Left colon (tissue), 2 donors: ENCODE measurements at places on chromosomes 1 and 21. TPM values are rescaled to one million over a fixed set of nuclear protein-coding genes. Genes with fewer than 3 reads are reported as not detected.

The ZMYND12 gene
- 1.2 TPM for total RNA-seq

DNA sequence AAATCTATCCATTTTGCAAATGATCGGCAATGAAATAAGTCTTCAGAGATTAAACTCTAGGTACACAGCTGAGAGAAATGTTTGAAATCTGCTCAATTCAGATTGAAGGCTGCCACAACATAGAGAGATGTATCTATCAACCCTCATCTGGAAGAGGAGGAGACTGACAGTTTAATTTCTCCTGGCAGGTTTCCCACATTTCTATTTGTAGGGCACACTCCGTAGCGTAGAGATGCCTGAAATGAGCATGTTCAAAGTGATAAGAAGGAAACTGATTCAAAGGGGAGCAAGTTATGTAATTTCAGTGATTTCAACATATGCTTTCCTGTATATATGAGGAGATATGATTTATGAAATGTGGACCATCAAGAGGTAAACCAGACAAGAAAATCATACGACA lies 44.1 kb downstream of the NIBAN1 start:
- no peak for DNase-seq

- no peak for DNase-seq
Measured at GRCh38 chr1:78570539-78570938, 49.7 kb upstream of the IFI44L start.

GRCh38 chr1:110207831-110208230 lies 2.3 kb upstream of the KCNC4 start:
- peak; percentile 51 for DNase-seq

The TTC4 gene
- total RNA-seq: 12.2 TPM

DNA sequence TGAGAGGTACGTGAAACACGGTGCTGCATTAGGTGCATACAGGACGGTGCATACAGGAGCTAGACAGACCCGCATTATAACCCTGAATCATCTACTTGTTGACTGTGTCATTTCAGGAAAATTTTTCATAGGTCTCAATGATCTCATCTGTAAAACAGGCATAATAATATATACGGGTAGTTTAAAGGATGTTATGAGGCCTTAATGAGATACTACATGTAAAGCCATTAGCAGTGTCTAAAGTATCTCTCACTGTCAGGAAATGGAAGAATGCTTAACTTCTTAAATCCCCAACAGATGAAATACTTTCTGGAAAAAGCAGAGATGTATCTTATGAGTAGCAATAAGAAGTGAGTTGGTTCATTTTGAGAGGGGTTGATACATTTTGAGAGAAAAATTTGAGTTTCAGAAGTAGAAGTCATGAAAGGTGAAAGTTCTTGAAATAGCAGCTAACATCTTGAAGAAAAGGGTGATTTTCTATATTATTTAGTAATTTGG lies 669.6 kb downstream of the PTPRC start:
- DNase-seq: no peak

DNA sequence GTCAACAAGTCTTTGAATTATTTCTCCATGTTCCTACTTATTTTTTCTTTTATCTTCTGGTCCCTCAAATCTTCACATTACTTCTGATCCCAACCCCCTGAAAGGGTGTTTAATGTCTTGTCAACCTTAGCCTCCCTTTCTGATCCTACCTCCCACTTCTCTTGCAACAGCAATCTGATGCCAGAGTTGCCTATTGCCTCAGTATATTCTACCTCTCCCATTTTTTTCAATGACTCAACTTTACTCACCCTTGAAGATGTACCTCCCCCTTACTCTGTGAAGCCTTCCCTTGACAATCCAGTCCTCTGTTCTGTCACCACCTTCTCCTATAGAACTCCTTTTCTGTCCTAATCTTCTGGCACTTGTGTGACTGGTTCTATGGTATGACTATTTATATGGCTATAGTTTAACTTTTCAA lies 99.5 kb upstream of the CD55 start:
- no peak for DNase-seq

DNA sequence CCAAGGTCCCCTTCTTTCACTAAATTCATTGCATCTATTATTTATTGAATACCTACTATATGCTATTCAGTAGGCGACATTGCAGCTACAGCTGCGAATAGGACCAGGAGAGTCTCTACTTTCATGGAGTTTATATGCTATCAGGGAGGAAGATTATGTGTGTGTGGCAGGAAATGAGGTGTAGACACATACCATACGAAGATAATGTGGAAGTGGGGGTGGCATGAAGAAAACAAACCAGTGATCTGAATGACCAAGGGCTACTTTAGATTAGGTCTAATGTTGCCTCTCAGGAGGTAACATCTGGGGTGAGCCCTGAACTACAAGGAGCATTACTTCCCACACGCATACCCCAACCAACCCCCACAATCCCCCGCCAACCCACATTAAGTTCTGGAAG lies 1.0 kb upstream of the PPIH start:
- DNase-seq: no peak

GRCh38 chr1:214008347-214008746 lies 20.6 kb downstream of the PROX1 start:
- DNase-seq: no peak

DNA sequence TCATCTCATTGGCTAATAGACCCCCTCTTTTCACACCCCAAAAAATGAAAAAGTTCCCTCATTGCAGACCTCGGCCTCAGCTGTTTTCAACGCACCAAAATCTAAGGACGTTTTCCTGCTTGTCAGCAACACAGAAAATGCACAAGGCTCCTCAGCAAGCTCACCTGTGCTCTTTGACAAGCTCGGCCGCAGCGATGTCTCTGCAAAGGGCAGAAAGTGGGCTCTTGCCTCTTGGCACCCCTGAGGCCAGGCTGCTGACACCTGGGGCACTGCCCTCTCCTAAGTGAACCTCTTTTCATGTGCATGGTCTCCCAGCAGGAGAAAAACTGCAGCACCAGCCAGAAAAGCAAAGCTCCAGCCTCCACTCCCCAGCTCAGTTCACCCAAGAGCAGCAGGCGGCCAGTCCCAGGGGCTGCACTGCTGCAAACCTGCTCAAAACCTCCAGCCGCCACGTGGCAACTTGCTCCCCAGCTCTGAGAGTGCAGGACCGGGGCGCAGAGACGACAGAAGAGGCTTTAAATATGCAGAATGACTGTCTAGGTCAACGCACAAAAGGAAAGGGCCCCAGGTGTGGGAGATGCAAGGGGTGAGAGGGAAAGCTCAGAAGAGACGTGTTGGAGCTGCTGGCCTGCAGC lies 101.7 kb downstream of the PDE9A start:
- DNase-seq: no peak

GRCh38 chr1:160189649-160190625 lies at the start of gene CASQ1:
TSS of gene CASQ1 (plus strand) at chr1:160190575. CDS start at chr1:160190752, 177 bp downstream.
- no peak for DNase-seq

The CAPN2 gene
- 301 TPM for total RNA-seq

GRCh38 chr1:248618878-248619277 lies 16.0 kb downstream of the OR2T11 start:
- no peak for DNase-seq

GRCh38 chr1:33275706-33276572 lies 19.6 kb downstream of the ZNF362 start:
- DNase-seq: no peak

- DNase-seq: no peak
Measured at GRCh38 chr1:46772571-46772970, 26.3 kb upstream of the CYP4B1 start.

DNA sequence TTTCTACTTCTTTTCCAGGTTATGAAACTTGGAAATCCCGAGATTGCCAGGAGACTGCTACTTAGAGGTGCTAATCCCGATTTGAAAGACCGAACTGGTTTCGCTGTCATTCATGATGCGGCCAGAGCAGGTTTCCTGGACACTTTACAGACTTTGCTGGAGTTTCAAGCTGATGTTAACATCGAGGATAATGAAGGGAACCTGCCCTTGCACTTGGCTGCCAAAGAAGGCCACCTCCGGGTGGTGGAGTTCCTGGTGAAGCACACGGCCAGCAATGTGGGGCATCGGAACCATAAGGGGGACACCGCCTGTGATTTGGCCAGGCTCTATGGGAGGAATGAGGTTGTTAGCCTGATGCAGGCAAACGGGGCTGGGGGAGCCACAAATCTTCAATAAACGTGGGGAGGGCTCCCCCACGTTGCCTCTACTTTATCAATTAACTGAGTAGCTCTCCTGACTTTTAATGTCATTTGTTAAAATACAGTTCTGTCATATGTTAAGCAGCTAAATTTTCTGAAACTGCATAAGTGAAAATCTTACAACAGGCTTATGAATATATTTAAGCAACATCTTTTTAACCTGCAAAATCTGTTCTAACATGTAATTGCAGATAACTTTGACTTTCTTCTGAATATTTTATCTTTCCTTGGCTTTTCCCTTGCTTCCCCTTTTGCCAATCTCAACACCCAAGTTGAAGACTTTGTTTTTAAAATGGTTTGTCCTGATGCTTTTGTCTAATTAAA lies 4.0 kb downstream of the CDKN2C start:
- no peak for DNase-seq

GRCh38 chr1:2098301-2098698 lies 48.1 kb downstream of the PRKCZ start:
- DNase-seq: no peak

GRCh38 chr1:178686407-178686806 lies 38.6 kb upstream of the RALGPS2 start:
- DNase-seq: no peak

The KRTAP12-2 gene
- total RNA-seq: not detected

DNA sequence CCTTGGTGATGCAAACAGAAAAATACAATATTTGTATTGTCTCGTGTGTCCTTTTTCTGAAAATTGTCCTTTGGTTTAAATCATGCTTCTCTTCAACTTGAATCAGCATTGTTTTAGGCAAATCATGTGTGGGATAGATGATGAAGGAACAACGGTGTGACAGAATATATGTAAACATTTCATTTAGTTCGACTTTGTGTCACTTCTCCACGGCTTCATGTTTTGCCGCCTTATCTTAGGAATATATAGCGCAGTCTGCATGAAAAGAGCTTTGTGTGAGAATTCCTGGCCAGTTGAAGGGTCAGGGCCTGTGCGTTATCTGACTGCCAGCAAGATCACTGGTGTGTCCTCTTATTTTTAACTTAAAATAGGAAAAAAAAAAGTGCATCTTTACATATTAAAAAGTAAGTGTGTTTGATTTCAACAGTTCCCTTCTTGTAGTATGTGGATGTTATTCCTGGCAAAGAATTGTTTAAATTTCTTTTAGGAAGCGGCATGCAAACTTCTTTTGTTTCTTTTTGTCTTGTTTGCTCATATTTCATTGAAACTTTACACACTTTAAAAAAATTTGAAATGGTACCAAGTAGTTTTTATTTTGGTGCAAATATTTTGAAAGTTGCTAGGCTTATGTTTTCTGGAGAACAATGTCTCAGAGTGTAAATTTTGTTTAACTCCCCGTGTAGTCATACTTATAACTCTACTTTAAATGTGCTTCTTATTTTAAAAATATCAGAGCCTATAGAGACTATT lies 465.2 kb downstream of the USP25 start:
- no peak for DNase-seq

The MATN1 gene
- total RNA-seq: not detected

- DNase-seq: no peak
Measured at GRCh38 chr1:38129971-38130370, 83.4 kb upstream of the POU3F1 start.

- no peak for DNase-seq
Measured at GRCh38 chr1:207935166-207935583, 24.2 kb upstream of the CD34 start.

DNA sequence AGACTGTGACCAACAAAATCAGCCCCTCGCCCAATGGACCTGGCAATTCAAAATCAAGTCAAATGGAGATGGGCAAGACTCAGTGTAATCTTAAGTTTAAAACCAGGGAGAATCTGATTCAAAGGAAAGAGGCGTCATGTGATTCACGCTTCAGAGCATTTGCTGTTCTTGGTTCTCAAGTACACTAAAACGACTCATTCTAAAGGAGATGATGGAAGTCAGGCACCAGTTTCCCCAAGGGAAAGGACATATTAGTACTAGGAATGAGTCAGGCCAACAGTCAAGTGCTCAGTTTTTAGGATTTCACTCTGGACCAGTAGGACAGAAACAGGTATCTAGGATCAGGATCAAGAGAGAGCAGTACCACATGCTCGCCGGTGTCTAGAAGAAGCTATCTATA lies 429.6 kb downstream of the PLPP3 start:
- no peak for DNase-seq

DNA sequence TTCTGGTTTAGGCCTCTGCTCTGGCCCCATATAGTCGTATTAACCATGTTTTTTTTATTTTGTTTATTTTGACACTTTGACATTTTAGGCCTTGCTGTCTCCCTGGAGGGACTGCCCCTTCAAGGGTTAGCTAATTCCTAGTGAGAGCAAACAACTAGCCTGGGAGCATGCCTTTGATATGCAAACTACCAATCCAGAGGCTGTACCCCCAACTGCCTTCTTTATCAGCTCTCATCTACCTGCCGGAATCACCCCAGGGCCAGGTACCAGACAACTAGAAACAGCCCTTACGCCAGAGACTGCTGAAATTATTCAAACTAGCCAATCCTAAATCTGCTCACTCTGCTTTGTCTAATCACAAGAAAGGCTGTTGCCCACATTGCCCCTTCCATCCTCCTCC lies 13.0 kb upstream of the ST6GALNAC5 start:
- no peak for DNase-seq

DNA sequence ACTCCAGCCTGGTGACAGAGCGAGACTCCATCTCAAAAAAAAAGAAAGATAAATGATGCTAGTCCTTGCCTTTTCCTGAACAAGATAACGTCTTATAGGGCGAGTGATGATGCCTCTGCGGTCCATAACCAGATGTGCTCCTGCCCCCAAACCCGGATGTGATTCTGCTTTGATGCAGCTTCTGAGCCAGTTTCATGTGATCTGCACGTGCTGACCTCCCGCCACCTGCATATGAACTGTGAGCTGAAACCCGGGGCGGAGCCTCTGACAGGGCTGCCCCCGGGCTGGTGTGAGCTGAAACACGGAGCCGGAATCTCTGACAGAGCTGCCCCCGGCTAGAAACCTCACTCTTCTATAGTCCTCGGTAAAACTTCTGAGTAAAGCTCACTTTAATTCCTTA lies 1.3 kb downstream of the KRTAP12-4 start:
- no peak for DNase-seq

GRCh38 chr1:165942062-165942461 lies 114.6 kb downstream of the UCK2 start:
- no peak for DNase-seq

DNA sequence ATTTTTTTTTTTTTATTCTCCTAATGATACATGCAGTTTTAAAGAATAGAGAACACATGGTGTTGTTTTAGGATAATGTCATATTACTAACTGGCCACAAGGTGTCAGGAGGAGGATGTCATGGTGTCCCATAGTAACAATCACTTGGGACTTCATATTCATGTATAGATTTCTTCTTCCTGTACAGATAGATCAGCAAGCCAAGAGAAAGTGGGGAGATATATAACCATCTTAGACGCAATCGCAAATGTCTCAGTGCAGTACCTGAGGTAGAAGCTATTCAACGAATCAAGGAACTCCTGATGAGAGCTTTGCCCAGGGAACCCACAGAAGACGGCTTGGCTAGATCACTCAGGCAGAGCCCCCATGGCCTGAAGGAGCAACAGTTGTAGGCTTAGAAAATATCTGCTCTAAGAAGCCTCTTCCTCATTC lies 12.3 kb downstream of the OR2T11 start:
- DNase-seq: no peak

The FLG2 gene
- not detected for total RNA-seq

The ASAP3 gene
- 47.1 TPM for total RNA-seq

The EPB41 gene
- total RNA-seq: 78.7 TPM
